CD4-positive, alpha-beta T cell treated with Interleukin-21 for 1 hour (primary cell): ENCODE measurements at places on chromosomes 5 and 9.

- DNase-seq, result no peak
Observed at GRCh38 chr5:83708170-83708569, 12.5 kb downstream of the HAPLN1 start.

GRCh38 chr9:82105729-82106128 is 117.2 kb downstream of the SPATA31D1 start:
- no peak for DNase-seq

DNA sequence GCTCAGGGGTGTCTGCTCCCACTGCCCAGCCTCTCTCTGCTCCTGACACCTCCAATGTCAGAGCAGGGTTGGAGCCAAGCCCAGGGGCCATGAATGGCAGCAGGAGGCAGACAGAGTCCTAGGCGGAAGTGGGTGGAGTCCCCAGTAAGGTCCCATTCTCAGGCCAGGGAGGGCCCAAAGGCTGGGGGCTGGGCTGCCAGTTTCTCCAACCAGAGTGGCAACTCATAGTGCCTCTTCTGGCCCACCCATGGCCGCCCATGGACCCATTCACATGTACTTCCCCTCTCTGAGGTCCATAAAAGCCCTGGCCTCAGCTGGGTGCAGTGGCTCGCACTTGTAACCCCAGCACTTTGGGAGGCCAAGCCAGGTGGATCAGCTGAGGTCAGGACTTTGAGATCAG is 261.8 kb upstream of the TNC start:
- no peak for DNase-seq

GRCh38 chr5:172559004-172559932 is 81.8 kb upstream of the NEURL1B start:
- no peak for DNase-seq

DNA sequence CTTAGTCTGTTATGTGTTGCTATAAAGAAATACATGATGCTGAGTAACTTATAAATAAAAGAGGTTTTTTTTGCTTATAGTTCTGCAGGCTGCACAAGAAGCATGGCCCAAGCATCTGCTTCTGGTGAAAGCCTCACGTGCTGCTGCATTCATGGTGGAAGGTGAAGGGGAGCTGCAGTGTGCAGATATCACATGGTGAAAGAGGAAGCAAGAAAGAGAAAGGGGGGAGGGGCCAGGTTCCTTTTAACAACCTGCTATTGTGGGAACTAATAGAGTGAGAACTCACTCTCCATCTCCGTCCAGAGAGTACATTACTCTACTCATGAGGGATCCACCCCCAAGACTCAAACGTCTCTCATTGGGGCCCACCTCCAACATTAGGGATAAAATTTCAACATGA is 12.5 kb upstream of the PARP8 start:
- DNase-seq, result no peak

DNA sequence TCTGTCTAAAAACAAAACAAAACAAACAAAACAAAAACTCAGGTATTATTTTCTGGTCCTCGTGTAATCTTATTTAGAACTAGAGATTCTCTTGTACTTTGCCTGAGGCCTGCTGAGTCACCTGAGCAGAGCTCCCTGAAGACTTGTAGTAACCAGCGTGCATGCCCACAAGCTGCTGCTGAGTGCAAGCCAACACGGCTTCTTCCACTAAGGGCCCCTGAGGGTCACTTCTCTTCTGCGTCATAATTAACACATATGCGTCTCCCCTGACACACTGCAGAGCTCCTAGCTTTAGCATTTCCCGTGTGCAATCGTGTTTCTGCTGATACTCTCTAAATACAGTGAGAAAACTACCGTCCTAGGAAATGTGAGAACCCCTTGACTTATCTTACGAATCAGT is 10.9 kb upstream of the NDFIP1 start:
- no peak for DNase-seq

GRCh38 chr9:35026671-35027070 is 37.1 kb downstream of the DNAJB5 start:
- DNase-seq, result no peak

DNA sequence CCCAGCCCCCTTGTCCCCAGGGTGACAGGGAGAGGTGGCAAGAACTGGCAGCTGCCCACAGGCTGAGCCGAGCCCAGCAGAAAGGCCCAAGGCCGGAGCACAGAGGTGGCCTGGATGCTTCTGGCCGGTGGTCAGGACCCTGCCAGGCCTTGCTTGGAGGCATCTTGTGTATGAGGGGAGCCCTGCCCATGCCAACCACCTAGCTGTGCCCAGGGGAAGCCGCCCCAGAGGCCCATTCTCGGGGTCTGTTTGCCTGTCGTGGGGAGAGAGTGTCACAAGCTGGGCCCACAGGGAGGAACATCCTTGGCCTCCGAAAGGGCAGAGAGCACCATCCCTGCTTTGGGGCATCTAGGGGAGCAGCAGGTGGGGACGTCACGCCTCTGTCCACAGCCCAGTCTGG is 10.0 kb downstream of the NKD2 start:
- DNase-seq, result no peak

DNA sequence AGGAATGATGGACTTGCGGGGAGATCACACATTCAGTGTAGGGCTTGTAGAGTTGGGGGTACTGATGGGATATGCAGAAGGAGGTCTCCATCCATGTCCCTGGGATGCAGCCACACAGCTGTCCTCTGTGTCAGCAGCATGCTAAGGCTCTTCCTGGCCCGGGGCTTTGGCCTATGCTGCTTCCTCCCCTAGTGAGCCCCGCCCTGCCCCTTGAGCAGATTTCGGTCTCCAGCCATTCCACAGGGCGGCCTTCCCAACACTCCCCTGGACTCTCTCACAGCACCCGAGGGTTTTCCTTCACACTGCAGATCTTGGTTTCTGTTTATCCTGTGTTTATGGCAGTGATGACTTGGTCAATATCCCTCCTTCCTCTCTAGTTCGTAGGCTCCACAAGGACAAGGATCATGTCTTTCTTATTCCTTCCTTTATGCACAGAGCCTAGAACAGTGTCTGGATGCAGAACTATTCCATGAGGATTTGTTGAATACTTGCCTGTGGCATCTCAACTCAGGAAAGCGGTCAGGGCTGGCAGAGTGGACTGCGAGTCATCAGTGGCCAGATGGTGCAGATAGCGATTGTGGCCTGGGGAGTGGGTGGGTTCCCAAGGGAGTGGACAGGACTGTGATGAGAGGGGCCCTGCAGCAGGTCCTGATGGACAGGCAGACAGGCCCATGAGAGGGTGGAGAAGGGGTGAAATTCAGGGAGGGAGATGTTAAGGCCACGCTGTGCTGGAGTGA is 114.2 kb downstream of the RGS3 start:
- DNase-seq, result no peak

GRCh38 chr5:65734921-65735320 is 12.9 kb downstream of the NLN start:
- no peak for DNase-seq

- no peak for DNase-seq
Observed at GRCh38 chr9:6219981-6220380, 4.4 kb downstream of the IL33 start.
